ENCODE measurements at places on chromosomes 5 and 9.
A peak's percentile ranks its signal among the peaks of the same experiment; 100 is the strongest.

DNA sequence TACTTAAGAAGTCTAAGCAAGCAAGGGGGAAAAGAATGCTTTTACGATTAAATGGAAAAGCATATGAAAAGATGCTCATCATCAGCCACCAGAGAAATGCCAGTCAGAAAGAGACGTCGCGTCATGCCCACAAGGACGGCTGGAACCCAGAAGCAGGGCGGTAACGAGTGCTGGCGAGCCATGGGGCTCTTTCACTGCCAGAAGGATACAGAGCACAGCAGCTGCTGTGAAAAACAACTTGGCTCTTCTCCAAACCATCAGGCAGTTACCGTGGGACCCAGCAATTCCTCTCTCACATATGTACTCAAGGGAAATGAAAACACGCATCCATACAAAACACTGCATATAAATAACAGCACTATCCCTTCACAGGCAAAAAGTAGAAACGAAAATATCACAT lies 95.5 kb downstream of the CAMSAP1 start:
- peak; percentile 35 for DNase-seq

- no peak for DNase-seq
These were observed 170.5 kb upstream of the SMIM23 start for GRCh38 chr5:171614971-171615653.

DNA sequence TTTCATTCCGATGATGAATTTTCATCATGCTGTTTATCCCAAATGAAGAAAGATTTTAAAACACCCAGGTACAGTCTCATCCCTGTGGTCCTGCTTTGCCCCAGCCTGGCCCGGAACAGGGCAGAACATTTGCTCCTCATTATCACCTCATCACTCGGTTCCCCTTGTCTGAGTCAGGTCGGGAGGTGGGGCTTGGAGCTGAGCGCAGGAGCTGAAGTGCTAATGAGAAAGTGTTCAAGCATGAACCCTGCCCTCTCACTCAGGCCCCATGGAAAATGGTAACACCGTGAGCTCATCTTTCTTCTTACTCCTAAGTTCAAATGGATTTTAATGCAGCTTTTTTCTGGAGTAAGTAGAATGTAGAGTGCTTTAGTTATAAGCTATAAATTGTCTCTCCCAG lies 466.2 kb downstream of the KDM4C start:
- DNase-seq = no peak

DNA sequence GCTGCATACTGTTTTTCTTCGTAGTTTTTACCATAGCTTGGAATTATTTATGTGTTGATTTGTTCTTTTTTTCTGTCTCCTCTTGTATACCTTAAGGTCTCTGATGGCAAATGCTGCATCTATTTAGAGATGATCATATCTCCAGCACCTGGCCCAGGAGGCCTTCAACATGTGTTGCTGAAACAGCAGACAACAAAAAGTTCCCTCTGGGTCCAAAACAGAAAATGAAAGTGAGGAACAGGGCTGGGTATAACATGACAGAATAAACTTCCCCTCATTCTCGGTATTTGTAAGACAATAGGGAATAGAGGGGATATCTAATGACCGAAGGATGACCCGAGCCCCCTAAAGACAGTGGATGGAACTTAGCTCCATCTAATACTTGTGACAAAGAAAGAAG lies 22.7 kb upstream of the PCSK1 start:
- DNase-seq = no peak

DNA sequence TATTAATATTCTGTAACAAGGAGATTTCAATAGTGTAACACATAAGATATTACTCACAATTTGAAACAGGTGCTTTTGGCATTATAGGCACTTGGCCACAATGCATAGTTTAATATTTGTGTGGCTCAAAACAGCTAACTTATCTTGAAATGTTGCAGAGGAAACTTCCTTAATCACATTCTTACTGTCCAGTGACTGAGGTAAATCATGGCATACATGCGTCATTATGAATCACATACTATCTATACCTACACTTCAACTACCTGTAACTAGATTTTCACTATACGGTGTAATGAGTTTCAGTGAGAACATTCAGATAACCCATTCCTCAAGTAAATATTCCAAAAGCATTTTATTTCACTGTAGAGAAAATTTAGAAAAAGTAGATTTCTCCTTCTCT lies 218.8 kb downstream of the PDE4D start:
- DNase-seq = no peak

DNA sequence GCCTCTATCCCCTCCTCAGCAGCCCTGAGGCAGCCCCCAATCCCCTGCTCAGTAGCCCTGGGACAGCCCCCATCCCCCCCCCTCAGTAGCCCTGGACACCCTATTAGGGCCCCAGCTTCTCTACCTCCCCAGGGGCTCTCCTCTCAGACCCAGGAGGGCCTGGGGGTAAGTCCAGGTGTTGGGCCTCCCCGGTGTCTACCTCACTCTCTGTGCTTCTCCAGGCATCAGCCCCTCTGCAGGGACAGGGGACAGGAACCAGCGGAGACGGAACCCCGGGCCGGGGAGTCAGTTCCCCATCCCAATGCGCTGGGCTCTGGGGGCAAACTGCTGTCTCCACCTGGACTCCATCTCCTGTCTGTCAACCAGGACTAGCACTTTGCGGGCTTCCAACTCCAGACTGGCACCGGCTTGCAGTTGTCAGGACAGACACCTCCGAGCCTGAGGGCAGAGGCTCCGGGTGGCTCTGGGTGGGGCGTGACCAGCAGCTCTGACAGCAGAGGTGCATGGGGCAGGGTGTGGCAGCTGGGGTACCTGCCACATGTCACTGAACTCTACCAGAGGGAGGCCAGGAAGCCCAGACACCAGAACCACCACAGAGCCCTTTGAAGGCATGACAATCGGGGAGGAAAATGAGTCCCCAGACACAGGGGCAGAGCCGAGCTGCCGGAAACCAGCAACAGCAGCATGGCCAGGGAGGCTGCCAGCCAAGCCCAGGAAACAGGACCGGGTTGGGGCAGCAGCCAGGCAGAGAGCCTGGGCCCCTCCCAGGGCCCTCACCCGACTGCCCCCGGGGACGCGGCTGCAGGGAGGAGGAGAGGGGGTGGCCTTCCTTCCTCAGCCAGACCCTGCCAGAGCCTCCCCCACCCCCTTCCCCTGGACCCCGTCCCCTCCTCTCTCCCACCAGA lies 17.7 kb upstream of the UBAC1 start:
- no peak for DNase-seq

- no peak for DNase-seq
These were observed 386.9 kb upstream of the TLE4 start for GRCh38 chr9:79184831-79185230.

DNA sequence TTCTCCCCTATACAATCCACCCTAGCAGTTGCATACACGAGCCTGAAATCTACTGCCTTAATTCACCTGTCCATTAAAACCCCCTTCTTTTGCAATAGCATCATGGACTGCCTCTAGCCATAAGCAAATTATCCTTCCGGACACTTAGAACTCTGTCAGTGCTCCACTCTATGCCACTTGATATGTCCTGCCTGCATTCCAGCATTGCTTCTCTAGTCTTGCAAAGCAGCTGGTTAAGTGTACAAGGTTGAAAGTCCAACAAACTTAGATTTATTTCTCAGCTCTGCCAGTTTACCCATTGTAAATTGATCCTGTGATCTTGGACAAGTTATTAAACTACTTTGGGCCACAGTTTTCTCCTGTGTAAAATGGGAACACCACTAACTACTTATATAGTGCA lies 197.9 kb downstream of the EPB41L4A start:
- no peak for DNase-seq

DNA sequence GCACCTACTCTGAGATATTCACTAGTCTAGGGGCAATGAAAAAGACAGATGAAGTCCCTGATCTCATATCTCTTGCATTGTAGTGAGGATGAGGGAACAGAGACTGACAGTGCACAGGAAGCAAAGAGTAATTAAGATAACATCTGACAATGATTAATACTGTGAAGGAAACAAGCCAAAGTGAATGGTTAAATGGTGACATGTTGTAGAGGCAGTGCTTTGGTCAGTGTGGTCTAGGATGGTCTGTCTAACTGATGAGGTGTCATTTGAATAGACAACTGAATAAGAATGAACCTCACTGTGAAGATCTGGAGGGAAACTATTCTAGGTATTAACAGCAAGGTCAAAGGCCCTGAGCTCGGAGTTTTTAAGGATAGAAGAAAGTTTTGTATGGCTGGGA lies 333.3 kb upstream of the GRIA1 start:
- DNase-seq = no peak

- DNase-seq = no peak
These were observed 99.7 kb downstream of the NPR3 start for GRCh38 chr5:32810804-32811203.

- DNase-seq = no peak
These were observed 1983.0 kb upstream of the C9orf72 start for GRCh38 chr9:29556317-29556716.
